Fibroblast of pulmonary artery (primary cell): ENCODE measurements at places on chromosomes 3 and 15.

GRCh38 chr15:82124331-82125263 is 78.8 kb upstream of the MEX3B start:
- no peak for DNase-seq

- no peak for DNase-seq
Observed at GRCh38 chr3:148903941-148904340, 38.8 kb downstream of the CPA3 start.

DNA sequence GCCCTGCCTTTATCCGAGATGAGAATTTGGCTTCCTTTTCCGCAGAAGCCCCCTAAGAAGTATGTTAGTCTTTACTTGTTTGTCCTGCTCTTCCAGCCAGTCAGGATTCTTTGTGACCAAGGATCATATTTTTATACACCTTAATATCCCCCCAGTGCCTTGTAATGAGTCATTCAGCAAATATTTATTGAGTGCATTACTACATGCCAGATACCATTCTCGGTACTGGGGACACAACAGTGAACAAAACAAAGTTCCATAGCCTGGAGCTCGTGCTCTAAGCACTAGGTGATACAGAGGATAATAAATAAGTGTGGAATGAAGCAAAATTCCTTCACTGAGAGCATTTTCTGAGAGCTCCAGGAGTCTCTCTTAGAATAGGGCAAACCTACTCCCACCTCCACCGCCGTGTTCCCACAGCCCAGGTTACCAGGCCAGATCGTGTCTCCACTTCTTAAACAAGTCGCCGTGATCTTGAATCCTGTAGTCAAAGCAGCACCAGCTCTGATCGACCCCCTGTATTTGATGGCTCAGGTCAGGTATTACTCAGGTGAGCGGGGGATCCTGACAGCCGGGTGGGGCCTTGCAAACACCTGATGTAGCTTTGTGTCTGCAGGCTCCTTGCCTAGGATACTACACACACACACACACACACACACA is 18.5 kb downstream of the TTC21A start:
- peak; percentile 47 for DNase-seq

DNA sequence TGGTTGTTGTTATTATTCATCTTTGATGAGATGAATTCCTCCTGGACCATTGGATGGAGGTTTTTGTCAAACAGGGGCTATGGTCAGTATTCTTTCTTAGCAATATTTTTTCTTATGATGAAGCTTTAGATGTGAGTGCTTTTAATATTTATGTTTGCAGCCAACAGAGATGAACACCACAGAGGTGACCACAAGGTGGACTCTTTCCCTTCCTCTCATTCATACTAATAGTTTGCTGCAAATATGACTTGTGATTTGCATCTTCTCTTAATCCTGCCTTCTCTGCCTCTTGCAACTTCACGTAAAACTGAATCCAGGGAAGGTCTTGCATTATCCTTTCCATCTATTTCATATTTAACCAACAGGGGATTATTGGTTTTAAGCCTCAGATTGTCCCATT is 473.1 kb upstream of the UBE2E2 start:
- peak; percentile 11 for DNase-seq

- no peak for DNase-seq
Observed at GRCh38 chr3:47601281-47601680, 22.6 kb upstream of the CSPG5 start.

GRCh38 chr15:75034615-75035014 is 11.2 kb downstream of the PPCDC start:
- DNase-seq: no peak
